ENCODE measurements at places on chromosomes 2 and 18.

- DNase-seq = peak; percentile 47
These were observed 1.4 kb downstream of the PSME4 start for GRCh38 chr2:53969285-53969967.

- DNase-seq = peak; percentile 28
These were observed 457.7 kb downstream of the CBLN2 start for GRCh38 chr18:72086421-72086820.

GRCh38 chr2:40668425-40668824 is 216.5 kb upstream of the SLC8A1 start:
- DNase-seq = no peak

- no peak for DNase-seq
These were observed at the start of gene SLC23A3 for GRCh38 chr2:219169930-219170654. TSS of gene SLC23A3 (minus strand) at chr2:219170029. CDS start at chr2:219169984, 45 bp downstream.

DNA sequence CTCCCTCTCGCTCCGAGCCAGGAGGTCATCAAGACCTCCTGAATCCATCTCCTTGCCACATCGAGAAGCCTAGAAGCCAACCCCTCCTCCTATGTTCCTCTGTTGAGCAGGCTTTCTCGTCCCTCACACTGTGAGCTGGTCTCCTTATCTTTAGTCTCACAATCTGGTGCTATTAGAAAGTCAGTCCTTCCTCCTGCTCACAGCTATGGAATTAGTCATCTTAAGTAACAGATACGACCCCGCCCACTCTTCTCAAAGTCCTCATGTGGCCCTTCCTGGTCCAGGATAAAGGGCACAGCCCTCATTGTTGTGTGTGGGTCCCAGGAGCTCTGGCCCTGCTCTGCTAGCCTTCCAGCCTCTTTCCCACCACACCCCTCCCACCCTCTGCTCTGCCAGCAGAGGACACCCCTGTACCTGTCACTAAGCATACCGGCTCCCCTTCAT is 41.4 kb upstream of the TRIB2 start:
- no peak for DNase-seq

DNA sequence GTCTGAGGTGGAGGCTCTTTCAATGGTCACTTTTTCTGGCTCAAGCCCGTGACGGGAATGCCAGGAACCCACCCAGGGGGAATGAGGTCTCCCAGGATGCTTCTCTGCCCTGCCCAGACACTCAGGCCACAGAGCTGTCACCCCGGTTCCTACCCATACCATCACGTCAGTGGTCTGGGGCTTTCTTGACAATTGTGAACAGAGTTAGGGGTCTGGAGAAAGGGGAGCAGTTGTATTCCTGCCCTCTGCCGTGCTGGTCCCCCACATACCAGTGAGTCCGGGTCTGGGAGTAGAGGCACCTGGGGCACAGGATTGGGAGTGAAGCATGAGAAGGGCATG is 97.2 kb downstream of the B3GNT2 start:
- no peak for DNase-seq

- DNase-seq = no peak
These were observed 1.2 kb downstream of the KCNF1 start for GRCh38 chr2:10912796-10913455.

DNA sequence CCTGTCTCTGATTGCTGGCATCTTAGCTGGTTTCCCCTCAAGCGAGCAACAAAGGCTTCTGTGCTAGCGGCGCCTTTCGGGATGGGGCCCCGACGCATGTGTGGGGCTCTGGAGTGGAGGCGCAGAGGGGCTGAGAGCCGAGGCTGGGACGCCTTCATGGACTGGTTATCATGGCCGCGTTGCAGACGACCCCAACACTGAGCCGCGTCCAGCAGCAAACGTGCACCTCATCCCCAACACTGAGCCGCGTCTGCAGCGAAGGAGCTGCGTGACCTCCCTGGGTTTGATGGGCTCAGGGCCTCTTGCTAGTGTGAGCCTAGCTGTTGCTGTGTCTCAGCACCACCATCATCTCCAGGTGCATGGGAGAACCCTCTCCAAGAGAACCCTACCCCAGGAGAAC is 123.7 kb upstream of the CTDP1 start:
- DNase-seq = no peak

GRCh38 chr2:101597347-101597944 is 100.1 kb upstream of the MAP4K4 start:
- DNase-seq = no peak

DNA sequence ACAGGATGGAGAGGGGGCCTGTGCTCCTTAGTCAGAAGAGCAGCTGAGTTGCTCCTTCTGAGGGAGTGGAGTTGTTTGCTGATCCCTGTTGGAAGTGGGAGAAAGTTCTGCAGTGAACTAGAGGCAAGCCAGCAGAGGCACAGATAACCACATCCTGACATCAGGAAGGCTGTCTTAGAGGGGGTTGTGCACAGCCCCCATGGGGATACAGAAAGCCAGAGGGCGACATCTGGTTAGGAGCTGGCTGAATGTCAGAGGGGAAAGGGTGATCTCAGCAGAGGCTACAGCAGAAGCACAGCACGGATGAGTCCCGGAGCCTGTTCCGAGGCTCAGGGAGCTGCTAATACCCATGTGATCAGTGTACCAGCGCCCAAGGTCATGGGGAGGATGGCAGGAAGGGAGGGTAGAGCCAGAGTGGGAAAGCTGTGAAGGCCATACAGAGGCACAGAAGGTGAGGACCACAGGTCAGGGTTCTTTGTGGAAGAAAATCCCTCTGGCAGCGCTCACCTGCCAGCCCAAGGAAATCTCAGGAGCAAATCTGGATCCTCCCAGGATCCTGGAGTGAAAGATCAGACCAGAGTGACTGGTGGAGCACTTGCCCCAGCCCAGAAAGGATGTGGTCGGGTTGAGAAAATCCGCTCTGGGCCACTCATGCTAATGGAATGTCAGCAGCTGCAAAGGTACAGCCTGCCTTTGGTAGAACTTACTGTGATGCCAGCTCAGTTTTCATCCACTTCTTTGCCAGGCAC is 111.8 kb downstream of the STPG4 start:
- peak; percentile 91 for DNase-seq

DNA sequence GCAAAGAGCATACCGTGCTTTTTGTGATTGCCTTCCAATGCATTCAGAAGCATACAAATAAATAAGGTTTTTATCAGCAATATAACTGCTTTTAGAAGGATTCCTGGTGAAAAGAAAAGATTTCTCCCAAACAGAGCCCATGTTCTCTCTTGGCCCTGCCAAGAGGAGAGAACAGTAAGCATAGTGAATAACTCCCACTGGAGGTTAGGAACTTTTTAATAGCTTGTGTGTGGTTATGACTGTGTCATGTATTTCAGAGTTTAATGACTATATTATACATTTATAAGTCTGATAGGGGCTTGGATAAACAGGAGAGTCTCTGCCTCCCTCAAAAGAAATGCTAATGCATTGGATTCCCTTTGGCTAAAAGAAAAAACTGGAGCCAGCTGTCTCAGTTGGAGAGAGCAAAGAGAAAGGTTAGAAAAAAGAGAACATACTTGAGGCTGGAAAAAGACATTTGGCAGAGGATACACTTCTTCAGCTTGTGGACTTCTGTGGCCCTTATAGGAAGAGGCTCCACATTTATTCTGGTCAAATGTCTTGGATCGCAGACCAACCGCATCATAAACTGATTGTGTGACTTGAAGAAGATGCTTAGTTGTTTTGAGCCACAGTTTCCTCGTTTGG is 63.0 kb upstream of the SPRED2 start:
- no peak for DNase-seq

DNA sequence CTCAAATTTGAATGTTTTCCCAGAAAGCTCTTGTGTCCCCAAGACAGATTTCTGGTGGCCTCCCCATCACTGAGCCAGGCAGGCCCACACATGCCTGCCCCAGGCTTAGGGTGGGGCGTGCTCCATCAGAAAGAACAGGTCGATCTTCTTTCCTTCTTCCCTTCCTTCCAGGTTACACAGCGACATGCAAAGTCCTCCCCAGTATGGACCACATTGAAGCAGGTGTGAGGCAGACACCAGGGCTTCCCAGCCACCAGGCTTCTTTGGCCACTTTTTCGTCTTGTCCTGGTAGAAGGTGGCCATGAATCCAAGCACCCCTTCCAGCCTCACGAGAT is 41.4 kb upstream of the LAPTM4A start:
- DNase-seq = no peak

GRCh38 chr18:76490670-76491472 is 4.2 kb downstream of the ZNF516 start:
- peak; percentile 28 for DNase-seq

DNA sequence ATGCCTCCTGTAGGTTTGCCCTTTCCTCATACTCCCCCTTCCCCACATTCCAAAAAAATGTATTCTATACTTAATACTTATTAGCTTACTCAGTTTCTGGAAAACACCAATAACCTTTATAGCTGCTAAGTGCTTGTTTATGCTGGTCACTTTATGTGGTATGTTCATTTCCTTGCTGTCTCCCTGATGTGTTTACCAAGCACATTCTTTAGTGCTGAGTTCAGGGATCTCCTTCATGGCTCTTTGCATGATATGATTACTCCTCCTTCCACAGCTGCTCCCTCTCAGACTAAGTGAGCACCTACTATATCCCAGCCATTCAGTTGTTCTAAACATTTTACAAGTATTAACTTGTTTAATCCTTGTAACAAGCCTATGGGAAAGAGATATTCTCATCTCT is 698.3 kb upstream of the FANCL start:
- DNase-seq = no peak

DNA sequence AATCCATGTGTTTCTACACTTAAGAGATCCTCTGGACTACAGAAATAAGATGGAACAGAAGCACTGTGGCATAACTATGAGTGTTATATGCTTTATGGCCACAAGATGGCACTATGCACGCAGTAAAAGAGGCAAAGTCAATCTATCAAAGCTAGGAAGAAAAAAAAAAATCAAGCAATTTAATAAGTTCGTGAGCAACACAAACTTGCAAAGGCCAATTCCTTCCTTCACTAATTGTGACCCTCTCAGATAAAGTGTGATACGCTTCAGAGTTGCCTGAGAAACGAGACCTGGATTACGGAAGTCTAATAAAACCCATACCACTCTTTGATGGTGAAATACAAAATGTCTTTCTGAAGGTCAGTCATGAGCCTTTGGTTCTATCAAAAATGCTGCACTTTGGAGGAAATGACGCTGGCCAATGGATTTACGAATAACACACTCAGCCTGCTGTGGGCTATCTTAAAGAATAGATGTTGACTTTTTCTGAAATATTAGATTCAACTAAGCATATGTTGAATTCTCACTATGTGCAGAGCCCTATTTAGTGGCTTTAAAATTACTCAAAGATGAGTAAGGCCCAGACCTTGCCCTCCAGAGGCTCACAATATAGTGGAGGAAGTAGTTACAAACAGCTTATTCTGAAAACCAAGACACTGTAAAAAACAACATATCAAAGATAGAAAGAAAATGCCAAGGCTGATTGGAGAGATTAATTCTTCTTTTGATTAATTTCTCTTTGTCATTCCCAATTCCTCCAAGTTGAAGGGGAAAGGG is 35.5 kb upstream of the TTR start:
- peak; percentile 70 for DNase-seq

- DNase-seq = no peak
These were observed 123.0 kb downstream of the MAP4K4 start for GRCh38 chr2:101820519-101820918.

GRCh38 chr2:46679761-46680160 is 200.4 kb downstream of the TMEM247 start:
- DNase-seq = no peak

DNA sequence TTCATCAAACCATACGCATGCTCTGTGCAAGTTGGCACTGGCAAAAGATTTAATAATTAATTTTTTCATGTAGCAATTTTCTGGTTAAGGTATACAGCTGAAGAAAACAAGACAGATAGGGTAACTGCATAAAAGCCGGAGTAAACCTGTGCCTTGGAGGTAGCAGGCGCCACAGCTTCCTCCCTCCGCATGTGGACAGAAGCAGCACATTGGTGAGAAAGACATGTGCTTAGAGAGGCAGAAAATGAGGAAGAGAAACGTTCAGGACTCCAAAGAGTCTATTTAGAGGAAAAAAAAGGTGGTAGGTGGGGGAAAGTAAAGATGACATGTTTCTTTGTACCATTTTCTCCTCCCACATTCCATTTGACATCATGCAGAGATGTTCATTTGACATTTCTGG is 9.3 kb downstream of the ST6GAL2 start:
- DNase-seq = no peak

DNA sequence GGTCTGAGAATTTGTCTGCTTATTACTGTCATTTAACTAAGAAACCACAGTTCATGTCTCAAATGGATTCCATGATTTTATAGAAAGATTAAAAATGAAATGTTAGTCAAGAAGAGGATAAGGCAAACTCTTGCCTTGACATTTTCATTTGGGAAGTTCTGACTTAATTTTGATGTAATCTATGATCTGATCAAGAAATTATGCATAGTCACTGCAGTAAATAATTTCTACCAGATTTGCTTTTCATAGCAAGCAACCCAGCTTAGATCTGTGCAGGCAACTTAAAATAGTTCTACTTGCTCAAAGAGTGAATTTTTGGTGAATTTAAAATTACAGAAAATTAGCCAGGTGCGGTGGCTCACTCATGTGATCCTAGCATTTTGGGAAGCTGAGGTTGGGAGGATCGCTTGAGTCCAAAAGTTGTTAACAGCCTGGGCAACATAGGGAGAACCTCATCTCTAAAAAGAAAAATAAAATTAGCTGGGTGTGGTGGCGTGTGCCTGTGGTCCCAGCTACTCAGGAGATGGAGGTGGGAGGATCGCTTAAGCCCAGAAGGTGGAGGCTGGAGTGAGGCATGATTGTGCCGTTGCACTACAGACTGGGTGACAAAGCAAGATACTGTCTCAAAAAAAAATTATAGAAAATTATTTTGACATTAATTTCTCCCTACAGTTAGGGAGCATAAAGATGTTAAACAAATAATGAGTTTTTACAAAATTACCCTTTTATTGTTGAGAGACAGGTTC is 158.7 kb upstream of the MYO3B start:
- no peak for DNase-seq

DNA sequence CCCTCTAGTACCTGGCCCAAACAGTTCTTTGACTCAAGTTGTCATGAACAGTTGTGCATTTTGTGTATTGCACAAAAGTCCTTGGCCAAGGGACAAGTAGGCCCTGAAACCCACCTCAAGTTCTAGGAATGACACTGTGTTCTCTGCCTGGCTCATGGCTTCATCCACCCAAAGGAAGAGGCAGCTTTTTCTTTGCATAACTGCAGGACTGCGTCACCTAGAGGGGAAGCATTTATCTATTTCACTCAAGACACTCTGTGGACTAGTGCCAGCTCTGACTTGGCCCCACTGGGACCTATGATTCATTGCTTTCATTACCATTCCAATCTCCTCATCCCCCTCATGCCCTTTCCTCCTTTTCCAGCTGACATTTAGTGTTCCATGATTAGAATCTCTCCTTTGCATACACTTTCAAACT is 119.3 kb upstream of the SIX2 start:
- no peak for DNase-seq
